KBM-7 (cell line): ENCODE measurements at places on chromosomes 5 and 9.

DNA sequence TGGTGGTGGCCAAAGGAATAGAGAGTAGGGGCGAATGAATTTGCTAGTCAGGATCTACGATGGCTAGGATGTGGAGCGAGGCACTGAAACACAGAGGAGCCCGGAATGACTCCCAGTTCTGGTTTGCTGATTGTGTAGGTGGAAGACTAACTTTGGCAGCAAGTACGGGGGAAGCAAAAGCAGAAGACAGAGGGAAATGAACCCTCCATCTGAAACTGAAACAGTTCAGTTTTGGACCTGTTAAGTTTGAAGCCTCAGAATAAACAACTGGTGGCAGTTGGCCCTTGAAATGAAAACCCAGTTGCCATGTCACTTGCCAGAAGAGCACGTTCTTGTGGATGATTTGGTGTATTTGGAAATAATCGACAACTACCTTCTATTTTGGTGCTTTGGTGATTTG lies 15.4 kb upstream of the SMIM15 start:
- no peak for DNase-seq

DNA sequence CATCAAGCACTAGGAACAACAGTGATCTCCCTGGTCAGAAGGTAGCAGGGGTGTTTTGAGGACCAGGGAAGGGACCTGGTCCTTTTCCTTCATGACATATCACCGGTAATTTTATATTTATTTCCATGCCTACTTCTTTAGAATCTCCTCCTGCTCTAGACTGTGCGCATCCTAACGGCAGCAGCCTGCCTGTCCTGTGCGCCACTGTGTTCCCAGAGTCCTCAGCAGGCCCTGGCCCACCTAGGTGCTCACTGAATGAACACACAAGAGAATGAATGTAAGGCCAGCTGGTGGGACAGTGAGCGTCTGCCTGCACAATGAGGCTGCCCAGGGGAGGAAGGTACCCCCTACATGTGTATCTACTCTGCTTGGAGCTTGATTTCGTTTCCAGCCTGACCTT lies 51.5 kb downstream of the C5orf15 start:
- no peak for DNase-seq

- DNase-seq = no peak
These were observed 111.5 kb downstream of the PAX5 start for GRCh38 chr9:36922548-36922947.

DNA sequence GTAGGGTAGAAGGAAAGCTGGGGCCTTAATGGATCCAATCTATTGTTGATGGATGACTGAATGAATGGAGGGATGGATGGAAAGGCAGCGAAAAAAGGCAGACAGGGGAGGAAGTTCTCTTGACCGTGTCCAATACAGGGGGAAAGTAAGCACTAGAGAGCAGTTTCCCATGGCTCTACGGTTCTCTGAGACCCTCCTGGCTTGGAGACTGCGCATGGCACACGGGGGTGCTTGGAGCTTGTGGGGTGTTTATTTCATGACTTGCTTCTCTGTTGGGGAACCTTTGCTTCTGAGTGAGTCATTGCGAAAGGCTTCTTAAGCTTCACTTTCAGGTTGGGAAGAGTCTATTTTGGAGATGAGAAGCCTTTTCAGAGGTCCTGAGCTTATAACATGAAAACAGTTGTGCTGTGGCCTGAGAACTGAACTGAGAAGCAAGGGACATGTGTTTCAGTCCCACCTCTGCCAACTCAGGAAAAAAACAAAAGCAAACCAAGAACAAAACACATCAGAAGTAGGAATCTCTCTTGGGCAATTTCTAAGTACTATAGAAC lies 12.8 kb upstream of the TEX48 start:
- DNase-seq = no peak

- peak; percentile 37 for DNase-seq
These were observed 19.8 kb downstream of the EXOSC2 start for GRCh38 chr9:130713286-130713960.

DNA sequence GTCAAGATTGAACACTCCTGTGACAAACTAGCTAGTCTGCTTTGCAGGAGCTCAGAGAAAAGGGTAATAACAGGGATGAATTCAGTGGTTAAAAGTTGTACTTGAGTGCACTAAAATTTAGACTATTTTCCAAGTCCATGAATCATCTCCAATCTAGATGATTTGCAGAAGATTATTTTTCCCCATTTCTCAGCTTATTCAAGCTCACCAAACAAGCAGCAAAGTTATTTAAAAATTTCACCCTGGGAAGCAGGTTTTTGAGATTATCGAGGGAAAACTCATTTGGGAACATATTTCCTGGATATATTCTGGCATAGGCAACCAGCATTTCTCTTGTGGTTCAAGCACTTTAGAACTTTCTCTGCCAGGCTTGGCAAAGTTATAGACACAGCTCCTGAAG lies 311.4 kb downstream of the TLE1 start:
- DNase-seq = no peak

- DNase-seq = no peak
These were observed 70.4 kb downstream of the TRPM6 start for GRCh38 chr9:74817281-74817810.

GRCh38 chr5:81819556-81820317 lies 68.8 kb upstream of the SSBP2 start:
- DNase-seq = peak; percentile 62

GRCh38 chr5:67731886-67732285 lies 483.7 kb upstream of the PIK3R1 start:
- DNase-seq = no peak

DNA sequence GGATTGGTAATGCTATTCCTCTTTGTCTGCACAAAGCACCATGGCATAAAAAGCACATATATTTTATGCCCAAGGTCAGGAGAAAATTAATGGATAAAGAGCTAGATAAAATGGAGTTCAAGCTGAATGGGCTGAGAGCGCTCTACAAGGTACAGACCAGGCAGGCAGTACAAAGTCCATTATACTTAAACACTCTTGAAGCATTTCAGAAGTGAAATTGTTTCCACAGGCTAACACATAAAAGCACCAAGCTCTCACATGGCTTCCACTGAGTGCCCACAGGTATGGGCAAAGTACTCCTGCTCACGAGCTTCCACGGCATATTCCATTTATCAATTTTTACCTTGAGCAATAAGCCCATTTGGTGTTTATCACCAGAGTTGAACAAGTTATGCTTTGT lies 771.2 kb upstream of the DMAC1 start:
- no peak for DNase-seq

- DNase-seq = no peak
These were observed 177.8 kb upstream of the STK32A start for GRCh38 chr5:147057051-147057450.

DNA sequence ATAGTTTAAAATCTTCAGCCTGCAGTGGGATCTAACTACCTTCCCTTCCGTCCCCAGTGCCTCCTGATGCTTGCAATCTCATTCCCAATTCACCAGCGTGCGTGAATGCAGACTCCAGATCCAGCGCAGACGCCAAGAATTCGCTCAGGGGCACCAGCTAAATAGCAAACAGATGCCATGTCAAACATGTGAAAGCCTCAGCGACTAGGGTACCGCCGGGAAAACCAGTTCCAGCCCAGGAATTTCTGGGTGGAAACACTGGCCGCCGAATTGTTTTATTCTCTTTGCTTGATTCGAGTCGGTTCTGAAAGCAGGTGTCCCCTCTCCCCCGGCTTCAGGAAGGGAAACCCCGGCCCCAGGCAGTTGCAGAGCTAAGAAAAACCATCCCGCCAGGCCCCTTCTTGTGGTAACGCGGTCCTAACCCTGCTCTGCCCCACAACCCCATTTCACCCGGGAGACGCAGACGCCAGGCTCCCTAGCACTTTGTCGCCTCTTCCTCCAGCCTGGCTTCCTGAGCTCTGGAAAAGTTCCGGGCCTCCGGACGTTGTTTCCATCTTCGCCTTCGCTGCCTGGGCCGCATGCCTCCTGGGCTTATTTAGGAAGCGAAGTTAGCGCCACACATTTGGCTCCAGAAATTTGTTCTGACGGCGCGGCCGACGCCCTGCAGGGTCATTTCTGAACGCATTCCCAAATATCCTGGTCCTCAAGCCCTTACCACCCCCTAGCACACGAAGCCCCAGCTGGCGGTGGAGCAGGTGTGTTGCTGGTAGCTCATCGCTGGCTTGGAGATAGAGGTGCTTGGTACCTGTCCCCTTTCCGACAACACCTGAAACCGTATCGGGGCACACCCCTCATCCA lies 665 bp upstream of the LVRN start:
- DNase-seq = no peak

GRCh38 chr5:110351430-110351829 lies 375.0 kb downstream of the TMEM232 start:
- no peak for DNase-seq

- no peak for DNase-seq
These were observed 85.2 kb downstream of the MUSK start for GRCh38 chr9:110753731-110754231.

GRCh38 chr5:181167814-181168488 lies 20.6 kb downstream of the OR2V2 start:
- DNase-seq = peak; percentile 54

DNA sequence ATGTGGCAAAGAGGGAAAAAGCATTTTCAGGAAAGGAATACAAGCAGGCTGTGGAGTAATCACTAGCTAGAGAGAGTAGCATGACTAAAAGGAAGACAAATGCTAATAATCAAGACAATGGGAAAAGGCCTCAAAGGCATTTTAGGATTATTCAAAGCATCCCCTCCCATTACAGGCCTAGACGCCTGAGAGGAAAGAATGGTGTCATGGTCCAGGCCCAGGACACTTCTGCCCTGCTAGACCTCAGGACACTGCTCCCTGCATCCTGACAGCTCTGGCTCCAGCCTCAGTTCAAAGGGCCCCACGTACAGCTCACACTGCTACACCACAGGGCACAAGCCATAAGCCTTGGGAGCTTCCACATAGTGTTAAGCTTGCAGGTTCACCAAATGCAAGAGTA lies 40.8 kb upstream of the SHISAL2B start:
- DNase-seq = no peak

DNA sequence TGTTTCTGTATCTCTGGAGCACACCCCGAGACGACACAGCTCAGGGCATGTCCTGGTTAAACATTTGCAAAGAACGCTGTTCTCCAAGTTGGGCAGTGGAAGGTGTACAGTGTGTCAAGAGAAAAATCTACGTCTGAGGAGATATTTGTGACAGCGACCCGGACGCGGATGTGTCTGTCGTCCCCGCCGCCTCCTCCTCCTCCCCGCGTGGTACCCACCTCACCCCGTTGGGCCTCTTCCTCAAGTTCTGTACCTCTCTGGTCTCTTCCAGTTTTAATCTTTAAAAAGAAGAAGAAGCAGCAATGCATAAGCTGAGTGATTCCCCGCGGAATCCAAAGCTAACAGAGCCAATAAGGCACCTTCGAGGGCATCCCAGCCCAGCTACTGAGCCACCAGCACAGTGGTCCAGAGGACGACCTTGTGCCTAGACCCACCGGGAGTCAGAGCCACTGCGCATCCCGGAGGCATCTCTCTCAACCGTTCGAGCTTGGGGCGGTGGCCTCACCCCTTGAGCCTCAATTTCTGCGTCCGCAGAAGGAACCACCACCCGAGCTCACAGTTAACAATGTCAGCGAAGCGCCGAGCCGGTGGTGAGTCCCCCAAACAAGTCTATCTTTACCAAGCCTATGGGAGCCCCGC lies 467 bp downstream of the C9orf78 start:
- no peak for DNase-seq

GRCh38 chr5:96083361-96083881 lies 121.8 kb upstream of the ELL2 start:
- DNase-seq = no peak

DNA sequence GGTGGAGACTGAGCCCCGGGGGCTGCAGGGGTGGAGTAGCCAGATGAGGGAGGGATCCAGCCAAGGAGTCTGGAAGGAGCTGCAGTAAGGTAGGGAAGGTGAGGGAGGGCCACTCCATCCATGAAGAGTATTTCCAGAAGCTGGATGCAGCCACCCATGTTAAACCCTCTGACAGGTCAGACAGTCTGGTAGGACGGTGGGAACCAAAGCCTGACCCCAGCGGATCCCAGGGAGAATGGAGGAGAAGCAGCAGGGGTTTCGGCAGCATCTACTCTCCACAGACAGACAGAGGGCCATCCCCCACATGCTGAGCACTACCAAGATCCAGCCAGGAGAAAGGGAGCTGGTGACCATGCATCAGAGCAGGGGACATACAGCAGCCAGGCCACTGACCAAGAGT lies 22.5 kb upstream of the S1PR3 start:
- DNase-seq = no peak

DNA sequence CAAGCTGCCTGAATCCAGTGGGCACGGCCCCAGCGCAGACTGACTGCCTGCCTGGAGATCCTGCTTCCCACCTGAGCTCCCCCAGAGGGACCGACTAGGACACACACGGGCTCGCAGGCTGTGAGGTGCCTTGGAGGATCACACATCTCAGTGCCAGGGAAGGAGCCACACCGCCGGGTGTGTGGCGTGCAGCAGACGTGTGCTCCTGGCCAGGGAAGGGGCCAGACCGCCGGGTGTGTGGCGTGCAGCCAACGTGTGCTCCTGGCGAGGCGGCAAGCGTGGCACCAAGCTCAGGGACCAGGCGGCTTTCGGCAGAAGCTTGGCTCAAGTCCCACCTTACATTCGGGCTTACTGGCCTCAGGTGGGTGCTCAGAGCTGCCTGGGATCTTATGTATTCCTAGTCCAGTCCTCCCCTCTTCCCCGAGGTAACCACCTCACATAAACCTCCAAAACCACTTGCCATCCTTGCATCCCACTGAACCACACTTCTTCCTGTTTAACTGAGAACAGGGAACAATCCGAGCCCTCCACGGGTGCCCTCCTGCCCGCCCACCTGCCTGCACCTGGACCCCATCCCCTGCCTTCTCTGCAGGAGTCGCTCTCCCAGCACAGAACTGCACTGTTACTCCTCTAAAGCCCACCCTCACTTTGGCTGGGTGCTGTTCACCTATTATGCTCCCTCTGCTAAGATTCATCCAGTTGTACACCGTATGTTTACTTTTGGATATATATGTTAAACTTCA lies 22.4 kb upstream of the MRNIP start:
- DNase-seq = no peak

DNA sequence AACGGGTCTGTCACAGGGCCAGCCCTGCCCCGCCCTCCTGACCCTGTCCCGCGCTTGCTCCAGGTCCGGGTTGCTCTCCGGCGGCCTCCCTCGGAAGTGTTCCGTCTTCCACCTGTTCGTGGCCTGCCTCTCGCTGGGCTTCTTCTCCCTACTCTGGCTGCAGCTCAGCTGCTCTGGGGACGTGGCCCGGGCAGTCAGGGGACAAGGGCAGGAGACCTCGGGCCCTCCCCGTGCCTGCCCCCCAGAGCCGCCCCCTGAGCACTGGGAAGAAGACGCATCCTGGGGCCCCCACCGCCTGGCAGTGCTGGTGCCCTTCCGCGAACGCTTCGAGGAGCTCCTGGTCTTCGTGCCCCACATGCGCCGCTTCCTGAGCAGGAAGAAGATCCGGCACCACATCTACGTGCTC lies 4.2 kb downstream of the B4GALT7 start:
- no peak for DNase-seq

GRCh38 chr9:2132484-2133082 lies 117.4 kb downstream of the SMARCA2 start:
- peak; percentile 57 for DNase-seq

- DNase-seq = no peak
These were observed 55.8 kb upstream of the TMC1 start for GRCh38 chr9:72465593-72465984.

- peak; percentile 3 for DNase-seq
These were observed 35.3 kb upstream of the SMIM23 start for GRCh38 chr5:171750311-171750788.
